SJSA1 (cell line): ENCODE measurements at places on chromosomes 12 and 14. TPM values are rescaled to one million over a fixed set of nuclear protein-coding genes. Genes with fewer than 3 reads are reported as not detected.

DNA sequence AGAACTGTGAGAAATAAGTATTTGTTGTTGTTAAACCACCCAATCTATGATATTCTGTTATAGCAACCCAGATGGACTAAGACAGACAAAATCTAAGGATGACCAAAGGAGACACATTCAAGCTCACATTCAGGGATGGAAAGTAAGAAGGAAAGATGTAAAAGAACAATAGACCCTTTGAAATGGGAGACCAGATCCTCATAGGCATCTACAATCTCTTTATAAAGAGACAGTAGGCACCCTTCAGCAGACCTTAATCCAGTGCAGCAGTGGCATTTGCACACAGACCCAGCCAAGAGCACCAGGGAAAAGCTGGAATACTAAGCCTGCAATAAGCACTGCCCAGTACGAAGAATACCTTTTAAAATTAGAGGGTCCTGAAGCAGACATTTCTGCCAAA lies 132.7 kb downstream of the KLHL28 start:
- no peak for DNase-seq

GRCh38 chr12:2222691-2223090 lies 169.9 kb downstream of the CACNA1C start:
- DNase-seq = no peak

DNA sequence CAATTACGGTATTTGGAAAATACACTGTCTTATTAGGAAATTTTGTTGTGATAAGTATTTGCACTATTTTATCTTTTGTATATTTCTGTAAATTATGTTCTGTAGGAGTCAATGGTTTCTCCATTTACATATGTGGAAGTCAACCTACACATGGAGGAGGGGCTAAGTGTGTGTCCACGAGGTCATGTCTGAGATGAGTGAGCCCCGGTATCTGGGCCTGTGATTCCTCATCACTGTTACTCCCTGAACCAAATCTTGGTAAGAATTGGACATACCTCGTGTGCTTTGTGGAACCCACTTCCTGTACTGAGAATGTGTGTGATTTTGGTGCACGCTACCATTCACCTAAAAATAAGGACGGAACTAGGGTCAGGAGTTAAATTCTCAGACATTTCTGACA lies 1105.5 kb downstream of the TMEM121 start:
- no peak for DNase-seq

GRCh38 chr12:58067610-58068387 lies 126.4 kb downstream of the ATP23 start:
- no peak for DNase-seq

DNA sequence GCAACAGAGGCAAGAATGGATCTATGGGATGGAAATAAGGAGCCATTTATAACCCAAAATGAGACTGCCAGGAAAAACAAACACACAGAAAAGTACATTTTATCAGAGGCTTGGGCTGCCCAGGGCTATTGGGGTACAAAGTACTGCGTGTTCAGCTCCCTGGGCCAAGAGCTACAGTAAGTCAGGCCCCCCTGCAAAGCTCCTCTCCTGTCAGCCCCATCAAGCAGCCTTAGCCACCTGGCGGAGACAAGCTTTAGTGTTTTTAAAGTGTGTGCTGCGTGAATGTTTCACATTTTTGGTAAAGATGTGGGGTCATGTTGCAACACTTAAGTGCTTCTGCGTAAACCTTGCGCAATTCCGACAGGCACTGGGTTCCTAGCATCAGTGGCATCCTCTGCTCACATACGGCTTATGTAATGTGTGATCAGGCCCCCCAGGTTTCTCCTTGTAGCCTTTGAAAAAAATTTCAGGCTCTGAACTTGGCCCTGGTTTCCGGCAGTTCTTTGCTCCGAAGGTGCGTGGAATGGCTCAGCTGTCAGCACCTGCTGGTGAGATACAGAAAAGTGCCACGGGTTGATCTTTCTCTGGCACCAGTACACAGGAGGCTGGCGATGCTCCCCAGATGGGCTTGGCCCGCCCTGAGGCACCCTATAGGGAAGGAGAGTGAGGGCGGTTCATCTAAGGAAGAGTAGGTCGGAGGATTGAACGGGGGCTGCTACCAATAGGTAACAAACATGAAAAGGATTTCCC lies 198.7 kb upstream of the EEA1 start:
- no peak for DNase-seq

- DNase-seq = no peak
Measured at GRCh38 chr14:82935691-82936090, 1402.0 kb upstream of the SEL1L start.

- no peak for DNase-seq
Measured at GRCh38 chr14:95308073-95308472, 11.6 kb downstream of the CLMN start.

DNA sequence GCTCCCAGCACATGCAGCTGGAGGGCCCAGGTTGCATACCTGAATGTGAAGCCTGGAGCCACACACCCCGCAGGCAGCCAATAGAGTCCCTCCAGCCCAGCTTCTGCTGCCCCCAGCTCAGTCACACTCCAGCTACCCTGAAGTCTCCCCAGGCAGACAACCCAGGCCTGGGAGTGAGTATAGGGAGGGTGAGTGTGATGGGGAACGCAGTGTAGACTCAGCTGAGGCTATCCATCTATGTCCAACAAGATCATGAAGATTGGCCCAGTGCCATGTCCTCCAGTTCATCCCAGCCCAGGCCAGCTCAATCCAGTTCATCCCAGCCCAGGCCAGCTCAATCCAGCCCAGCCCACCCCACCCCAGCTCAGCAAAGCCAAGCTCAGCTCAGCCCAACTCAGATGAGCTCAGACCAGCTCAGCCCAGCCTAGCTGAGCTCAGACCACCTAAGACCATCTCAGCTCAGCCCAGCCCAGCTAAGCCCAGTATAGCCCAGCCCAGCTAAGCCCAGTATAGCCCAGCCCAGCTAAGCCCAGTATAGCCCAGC lies 330.4 kb downstream of the TMEM121 start:
- no peak for DNase-seq

GRCh38 chr12:54360717-54361456 lies 3.4 kb downstream of the GPR84 start:
- DNase-seq = peak; percentile 69

- DNase-seq = no peak
Measured at GRCh38 chr12:53327435-53328042, 6.1 kb upstream of the AAAS start.

DNA sequence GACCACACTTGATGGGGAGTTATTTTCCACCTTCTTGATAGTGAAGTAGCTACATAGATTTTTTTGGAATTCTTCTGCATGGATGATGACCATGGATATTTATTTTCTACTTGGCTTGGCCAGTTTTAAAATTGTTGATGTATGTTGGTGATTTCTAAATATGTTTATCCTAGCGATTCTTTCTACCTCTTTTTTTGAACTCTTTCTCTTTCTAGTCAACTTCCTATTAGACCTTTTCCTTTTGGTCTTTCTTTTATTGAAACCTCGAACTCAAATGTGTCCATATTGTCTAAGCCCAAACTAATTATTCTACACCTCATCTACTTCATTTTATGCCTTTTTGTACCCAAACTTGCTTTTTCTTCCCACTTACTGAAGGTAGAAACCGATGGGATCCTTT lies 37.0 kb downstream of the CCDC91 start:
- DNase-seq = no peak

GRCh38 chr12:114666746-114667668 lies 17.0 kb downstream of the TBX3 start:
- DNase-seq = no peak

- no peak for DNase-seq
Measured at GRCh38 chr14:68349900-68350629, 442.8 kb downstream of the ZFP36L1 start.

DNA sequence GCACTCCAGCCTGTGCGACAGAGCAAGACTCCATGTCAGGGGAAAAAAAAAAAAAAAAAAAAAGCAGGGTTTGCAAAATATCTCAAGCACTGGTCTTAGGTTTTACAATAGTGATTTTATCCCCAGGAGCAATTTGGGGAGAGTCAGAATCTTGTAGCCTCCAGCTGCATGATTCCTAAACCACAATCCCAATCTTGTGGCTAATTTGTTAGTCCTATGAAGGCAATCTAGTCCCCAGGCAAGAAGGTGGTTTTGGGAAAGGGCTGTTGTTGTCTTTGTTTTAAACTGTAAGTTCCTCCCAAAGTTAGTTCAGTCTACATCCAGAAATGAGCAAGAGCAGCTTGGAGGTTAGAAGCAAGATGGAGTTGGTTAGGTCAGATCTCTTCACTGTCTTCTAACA lies 135.7 kb downstream of the PLXNC1 start:
- DNase-seq = no peak

TSPAN9 gene
- 21.5 and 23.0 TPM in 2 replicates for total RNA-seq

LGALS3 gene
- total RNA-seq = 179 and 310 TPM in 2 replicates

PRH1 gene
- 6.9 and 9.4 TPM in 2 replicates for total RNA-seq

PELI2 gene
- 5.3 and 9.6 TPM in 2 replicates for total RNA-seq

HOXC9 gene
- total RNA-seq = 9.6 and 14.2 TPM in 2 replicates

TAS2R8 gene
- total RNA-seq = not detected in 2 replicates

LRP6 gene
- 25.2 and 31.3 TPM in 2 replicates for total RNA-seq

LTB4R gene
- total RNA-seq = 0.81 and 2.1 TPM in 2 replicates

TMCC3 gene
- 0.81 and 1.9 TPM in 2 replicates for total RNA-seq

FAM181A gene
- total RNA-seq = not detected in 2 replicates

PRIMA1 gene
- not detected in 2 replicates for total RNA-seq

GTF2H3 gene
- total RNA-seq = 41.1 and 43.2 TPM in 2 replicates

ACSM4 gene
- total RNA-seq = not detected in 2 replicates

SMIM41 gene
- not detected in 2 replicates for total RNA-seq

OTX2 gene
- total RNA-seq = not detected in 2 replicates

KRT71 gene
- not detected in 2 replicates for total RNA-seq

POTEM gene
- not detected in 2 replicates for total RNA-seq

CCDC85C gene
- total RNA-seq = 14.5 and 25.8 TPM in 2 replicates

KRT1 gene
- 1.00 TPM in 1 of 2 replicates, not detected in the other for total RNA-seq
